ENCODE measurements at places on chromosomes 2 and 18. TPM values are rescaled to one million over a fixed set of nuclear protein-coding genes. Genes with fewer than 3 reads are reported as not detected.

Gene KCNF1
- not detected for total RNA-seq

Gene FAM168B
- 167 TPM for total RNA-seq

Gene SERPINB10
- total RNA-seq, result 0.43 TPM

Gene ASXL3
- 0.14 TPM for total RNA-seq

Gene SYT4
- not detected for total RNA-seq

Data from nasal cavity respiratory epithelium epithelial cell of viscerocranial mucosa (primary cell).